ENCODE measurements at places on chromosomes 3 and 15.

DNA sequence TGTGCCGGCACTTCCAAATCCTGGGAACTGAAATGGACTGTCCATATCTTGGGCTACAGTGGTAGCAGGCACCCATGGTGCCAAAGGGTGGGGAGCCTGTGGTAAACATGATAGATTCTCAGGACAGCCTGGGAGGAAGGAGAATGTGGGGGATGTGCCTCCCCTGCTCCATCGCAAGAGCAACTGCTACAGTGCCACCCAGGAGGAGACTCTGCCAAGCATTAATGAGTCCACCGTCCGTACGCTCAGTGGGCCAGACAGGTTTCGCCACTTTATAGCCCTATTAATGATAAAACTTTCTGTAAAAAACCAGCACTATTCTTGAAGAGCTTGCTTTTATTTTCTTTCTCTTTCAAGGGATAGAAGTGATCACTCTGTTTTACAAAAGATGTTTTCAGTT, 75.2 kb downstream of the FMN1 start:
- DNase-seq: no peak

GRCh38 chr3:127545711-127546457, 44.6 kb downstream of the TPRA1 start:
- no peak for DNase-seq

DNA sequence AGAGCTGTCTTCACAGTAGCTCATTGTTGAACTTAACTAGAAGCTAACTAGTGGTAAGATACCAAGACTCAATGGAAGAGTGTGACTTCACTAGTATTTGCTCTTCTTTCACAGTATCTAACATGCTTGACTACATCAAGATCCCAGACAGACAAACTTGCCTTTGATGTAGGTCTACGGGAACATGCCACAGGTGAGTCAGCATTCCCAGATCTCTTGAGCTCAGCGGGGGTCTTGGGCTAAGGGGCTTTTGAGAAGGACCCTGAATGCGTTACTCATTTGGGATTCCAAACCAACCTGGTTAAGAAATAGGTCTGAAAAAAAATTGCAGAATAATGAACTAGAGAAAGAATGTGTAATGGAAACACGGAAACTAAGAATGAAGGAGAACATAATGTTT, 222.4 kb downstream of the RYR3 start:
- DNase-seq: no peak

GRCh38 chr3:70824773-70825172, 512.3 kb upstream of the MDFIC2 start:
- DNase-seq: no peak

DNA sequence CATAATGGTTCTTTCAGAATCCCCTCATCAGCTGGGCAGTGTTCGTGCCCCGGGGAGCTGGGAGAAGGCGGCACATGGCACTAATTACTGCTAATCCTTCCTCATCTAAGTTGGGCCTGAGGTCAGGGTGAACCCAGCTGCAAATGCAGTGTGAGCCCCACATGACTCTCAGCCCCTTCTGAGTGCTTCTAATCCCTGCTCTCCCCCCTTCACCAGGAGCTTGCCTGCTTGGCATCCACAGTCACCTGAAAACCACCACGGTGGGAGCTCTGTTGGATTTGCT, 455 bp upstream of the TRPM1 start:
- no peak for DNase-seq

- no peak for DNase-seq
These were observed 202.8 kb upstream of the UBE2E1 start for GRCh38 chr3:23602971-23603370.

DNA sequence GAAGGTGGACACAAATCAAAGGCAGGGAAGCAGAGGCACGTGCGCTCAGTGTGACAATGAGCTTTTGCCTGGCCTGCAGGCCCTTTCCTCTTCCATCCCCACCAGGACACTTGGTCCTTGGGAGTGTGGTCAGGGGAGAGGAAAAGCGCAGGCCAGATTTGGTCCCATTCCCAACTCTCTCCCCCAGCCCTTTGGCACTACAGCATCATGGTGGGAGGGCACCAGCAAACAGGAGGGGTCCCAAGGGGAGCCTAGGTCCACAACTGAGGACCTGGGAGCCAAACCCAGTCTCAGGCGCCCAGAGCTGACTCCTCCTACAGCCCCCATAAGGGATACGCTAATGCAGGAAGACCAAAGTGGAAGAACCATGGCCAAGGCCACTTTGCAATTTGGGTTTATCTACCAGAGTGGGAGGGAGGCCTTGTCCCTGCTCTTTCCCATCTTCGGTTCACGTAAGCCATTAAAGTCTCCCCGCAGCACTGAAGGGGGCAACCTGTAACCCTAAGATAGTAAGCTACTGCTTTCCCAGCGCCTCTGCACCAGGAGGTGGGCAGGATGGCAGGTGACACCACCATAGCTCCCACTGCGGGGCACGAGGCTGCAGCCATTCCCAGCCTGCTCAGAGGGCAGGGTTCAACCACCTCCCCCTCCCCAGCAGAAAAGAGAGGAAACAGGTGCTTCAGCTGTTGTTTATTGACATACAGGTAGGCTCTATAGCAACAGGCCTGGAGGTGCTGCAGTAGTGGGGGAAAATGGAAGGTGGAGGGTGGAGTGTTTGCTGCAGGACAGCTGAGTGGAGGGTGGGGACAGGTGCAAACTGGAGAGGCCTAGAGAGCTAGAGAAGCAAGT, 993 bp upstream of the GRAMD2A start:
- peak; percentile 53 for DNase-seq

GRCh38 chr15:85531083-85531482, 150.7 kb downstream of the AKAP13 start:
- DNase-seq: no peak

- DNase-seq: no peak
These were observed 59.1 kb downstream of the LRIG1 start for GRCh38 chr3:66441692-66442091.

DNA sequence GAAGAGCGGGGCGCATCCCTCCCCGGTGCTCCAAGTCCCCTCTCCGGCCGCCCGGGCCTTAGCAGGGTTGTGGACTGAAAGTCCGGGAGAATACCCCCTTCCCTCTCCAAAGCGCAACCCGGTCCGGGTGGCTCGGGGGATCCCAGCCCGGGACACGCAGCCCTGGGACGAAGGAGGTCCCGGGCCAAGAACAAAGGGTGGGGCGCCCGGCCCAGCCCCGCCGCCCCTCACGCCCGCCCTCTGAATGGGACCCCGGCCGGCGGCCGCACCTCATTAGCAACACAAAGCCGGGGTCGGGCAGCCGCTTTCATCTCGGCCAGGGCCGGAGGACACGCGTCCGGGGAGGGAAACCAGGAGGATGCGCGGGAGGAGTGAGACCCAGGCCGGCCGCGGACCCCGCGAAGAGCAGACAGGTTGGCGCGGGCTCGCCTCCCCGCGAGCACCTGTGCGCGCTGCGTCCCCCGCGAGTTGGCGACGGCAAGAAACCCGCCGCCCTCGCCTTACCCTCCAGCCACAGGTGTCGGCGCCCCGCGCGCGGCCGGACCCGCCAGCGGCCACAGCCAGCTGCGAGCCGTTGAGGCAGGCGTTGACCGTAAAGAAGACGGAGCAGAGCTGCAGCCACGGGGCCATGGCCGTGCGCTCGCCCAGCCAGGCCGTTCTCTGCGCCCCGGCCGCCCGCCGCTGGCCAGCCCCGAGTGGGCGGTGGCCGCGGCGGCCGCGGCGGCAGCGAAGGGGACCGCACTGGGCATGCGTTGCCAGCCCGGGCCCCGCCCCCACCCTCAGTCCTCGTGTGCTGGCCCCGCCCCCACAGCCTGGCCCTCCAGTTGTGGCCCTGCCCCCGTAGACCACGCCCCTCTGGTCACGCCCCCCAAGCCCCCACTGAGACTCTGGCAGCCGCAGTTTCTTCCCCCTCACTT, at the start of gene IL17RD:
Gene IL17RD, minus strand, starts transcription at position 697 of the 917 bp plus-strand sequence. Its CDS starts 67 bp downstream, at position 630.
- peak; percentile 66 for DNase-seq

- DNase-seq: no peak
These were observed 511.7 kb upstream of the CDIN1 start for GRCh38 chr15:36067483-36068274.

DNA sequence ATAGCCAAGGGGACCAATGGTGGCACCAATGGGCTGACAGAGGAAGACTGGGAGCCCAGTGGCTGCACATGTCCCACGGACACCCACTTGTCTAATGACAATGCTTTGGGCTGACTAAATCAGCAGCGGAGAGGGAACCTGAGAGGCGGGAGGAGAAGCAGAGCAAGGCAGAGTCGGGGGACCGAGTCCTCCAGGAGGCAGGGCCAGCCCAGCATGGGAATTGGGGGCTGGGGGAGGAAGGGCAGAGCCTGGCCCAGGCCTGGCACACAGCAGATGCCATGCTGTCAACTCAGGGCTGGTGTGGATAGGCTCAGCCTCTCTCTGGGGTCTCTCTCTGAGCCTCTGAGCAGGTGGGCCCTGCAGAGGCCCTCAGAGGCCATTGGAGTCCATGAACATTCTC, 78.4 kb upstream of the KLF13 start:
- DNase-seq: no peak

DNA sequence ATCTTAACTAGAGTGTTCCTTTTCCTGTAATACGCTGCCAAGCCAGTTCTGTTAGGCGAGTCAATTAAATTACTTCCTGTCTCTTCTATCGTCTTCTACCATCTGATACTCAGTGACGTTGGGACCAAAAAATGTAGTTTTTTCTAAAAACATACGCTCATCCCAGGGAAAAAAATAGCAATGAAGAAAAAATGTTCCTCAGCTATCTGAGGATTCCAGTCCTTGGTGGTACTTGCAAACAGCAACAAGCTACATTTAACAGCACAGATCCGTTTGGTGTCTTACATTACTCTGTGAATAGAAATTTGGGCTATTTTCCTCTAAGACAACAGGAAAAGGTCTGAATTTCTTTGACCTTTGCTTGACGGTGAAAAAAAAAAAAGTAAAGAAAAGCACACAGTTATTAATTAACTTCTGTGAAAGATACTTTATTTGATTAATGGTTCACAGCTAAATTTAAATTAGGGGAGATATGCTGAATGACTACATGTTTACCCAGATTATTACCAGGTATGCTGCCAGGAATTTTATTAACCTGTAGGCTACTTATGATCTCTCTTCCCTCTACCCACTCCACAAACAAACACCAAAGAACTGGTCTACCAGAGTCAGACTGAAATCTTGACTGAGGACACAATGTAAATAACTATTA, 254.4 kb upstream of the ZPLD1 start:
- DNase-seq: no peak

DNA sequence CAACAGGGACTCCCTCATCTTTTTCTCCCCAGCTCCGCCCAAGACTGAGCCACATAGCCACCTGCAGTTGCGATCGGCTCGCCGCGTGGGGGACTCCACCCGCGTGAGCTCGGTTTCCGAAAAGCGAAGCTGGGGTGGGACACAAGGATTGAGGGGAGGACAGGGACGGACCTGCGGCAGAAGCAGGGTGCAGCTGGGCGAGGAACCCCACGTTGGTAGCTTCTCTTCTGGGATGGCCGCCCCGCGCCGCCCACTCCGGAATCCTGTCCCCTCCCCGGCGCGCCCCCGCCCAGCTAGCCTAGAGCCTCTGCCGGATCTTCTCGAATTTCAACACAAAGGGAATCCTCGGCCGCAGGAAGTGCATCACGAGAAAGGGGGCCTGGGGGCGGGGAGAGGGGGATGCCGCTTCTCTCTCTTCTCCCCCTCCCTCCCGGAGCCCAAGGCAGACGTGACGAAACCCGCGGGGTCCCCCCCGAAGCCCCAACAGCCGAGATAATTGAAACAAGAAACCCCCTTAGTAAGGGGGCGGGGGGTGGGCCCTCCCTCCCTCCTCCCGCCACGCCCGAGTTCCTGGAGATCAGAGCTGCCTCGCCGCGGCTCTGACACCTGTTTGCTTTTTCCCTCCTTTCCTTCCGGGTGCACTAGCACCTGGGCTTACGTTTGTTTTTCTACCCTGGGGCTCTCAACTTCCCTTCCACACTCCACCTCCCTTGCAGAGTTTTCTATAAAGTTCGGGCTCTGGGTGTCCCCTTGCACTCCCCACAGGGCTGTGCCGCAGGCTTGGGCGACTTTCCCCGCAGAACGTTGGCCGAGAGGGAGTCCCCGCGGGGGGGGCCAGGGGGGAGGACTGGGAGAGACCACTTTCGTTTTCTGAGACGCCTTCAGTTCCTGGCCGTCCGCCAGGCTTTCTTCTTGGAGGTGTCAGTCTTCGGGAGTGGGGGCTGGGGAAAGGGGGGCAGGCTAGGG, 1.3 kb upstream of the KCNH8 start:
- DNase-seq: peak; percentile 82

DNA sequence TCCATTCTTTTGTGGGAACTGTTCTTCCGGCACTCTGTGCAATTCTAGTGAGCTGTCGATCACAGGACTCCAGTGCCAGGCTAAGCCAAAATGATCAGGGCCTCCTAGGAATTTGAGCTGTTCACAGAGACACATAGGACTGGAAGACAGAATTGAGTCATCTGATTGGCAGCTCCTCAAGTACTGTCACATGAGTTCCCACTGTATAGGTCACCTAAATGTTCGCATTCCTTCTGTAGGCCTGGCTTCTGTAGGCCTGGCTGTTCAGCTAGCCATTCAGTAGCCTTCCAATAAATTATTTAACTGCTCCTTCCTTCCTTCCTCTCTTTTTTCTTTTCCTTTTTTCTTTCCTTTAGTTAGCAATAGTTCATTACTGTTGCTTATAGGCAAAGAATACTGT, 4.3 kb downstream of the PROS1 start:
- DNase-seq: no peak

GRCh38 chr3:128621931-128622330, 28.7 kb downstream of the RPN1 start:
- no peak for DNase-seq

DNA sequence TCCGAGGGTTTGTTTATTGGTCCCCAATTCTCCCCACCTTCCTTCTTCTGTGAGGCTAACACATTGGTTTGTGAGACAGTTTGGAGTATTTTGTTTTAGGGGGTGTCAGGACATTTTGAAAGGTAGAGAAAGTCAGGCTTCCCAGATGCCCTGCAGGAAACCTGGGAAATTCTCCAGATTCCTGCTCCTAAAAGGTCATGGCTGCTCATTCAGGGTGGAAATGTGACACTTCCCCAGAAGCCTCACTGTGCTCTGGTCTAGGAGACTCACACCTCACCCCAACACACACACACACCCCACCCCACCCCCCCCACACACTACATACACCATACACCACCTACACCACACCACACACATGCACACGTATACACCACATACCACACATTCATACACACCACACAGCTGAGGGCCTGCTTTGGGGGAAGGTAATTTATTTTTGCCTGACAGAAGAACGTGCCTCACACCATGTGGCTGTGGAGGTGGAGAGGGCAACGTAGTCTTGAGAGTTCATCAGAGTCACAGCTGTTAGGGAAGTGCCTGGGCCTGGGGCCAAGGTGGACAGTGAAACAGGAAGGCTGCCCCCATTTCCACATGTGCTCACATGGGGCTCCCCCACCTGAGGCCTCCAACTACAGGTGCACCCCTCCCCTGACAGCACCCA, 40.4 kb upstream of the LIMD1 start:
- peak; percentile 23 for DNase-seq

DNA sequence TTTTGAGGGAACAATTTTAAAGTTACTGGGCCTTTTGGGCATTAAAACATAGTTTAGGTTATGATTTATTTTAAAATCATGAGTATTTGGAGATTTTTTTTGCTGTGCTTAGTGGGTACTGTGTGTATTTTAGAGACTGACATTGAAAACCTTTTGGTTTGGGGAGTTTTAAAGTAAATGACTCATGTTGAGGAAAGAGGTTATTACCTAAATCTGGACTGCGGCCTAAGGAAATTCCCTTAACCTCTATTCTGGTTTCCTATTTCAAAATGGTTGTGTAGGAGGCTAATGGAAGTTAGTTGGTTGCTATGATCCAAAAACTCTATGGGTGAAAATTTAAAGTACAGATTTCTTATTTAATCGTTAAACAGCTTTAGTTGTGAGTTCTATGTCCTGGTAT, 57.3 kb upstream of the DPH6 start:
- no peak for DNase-seq

GRCh38 chr3:38003817-38004414, 13.3 kb downstream of the VILL start:
- DNase-seq: peak; percentile 70

GRCh38 chr15:69413822-69414700, at the start of gene KIF23:
KIF23 (plus strand) TSS chr15:69414349; CDS start chr15:69414466, 117 bp downstream.
- peak; percentile 93 for DNase-seq

All from large intestine (tissue), 12 donors.